ENCODE measurements at places on chromosomes 3 and 15. TPM values are rescaled to one million over a fixed set of nuclear protein-coding genes. Genes with fewer than 3 reads are reported as not detected.

- no peak overlapping the region for H3K27ac ChIP-seq
- H3K27me3 ChIP-seq: no peaks in the 10 kb centered on the region
- H3K36me3 ChIP-seq: no peaks in the 10 kb centered on the region
- no peak for DNase-seq
These were observed 36.9 kb upstream of the TRIM59 start for GRCh38 chr3:160486459-160486869.

DNA sequence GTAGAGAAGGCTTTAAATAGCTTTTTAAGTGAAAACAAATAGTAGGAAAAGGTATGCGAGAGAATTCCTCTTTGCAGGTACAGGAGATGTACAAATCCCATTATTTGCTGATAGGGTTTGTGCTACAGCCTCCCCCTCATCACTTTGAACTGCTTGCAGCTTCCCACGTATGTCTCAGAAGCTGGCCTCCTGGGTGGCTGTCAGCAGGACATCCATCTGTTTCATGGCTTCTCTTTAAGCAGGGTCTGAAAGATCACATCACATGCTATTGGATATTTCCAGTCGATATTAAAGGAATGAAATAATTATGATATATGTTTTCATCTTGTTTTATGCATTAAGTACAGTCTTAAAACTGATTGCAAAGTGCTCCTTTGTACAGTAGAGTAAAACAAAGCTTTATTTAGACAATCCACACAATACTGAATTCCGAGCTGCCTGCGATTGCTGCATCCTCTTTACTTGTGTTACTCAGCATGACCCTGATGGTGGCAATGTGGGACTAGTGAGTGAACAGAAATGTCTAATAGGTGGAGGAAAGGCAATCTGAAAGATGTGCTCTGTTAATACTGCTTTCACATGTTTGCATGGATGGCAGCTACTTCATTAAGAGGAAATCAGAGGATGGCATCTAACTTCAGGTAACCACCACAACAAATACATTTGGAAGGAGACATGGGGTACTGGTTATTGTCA lies 930.6 kb upstream of the SEMA6D start:
- H3K4me3 ChIP-seq: no peak overlapping the region
- no peak for DNase-seq
- no peaks in the 10 kb centered on the region for H3K36me3 ChIP-seq
- no peak overlapping the region for H3K27ac ChIP-seq
- no peaks in the 10 kb centered on the region for H3K27me3 ChIP-seq
- no peaks in the 10 kb centered on the region for H3K4me1 ChIP-seq

DNA sequence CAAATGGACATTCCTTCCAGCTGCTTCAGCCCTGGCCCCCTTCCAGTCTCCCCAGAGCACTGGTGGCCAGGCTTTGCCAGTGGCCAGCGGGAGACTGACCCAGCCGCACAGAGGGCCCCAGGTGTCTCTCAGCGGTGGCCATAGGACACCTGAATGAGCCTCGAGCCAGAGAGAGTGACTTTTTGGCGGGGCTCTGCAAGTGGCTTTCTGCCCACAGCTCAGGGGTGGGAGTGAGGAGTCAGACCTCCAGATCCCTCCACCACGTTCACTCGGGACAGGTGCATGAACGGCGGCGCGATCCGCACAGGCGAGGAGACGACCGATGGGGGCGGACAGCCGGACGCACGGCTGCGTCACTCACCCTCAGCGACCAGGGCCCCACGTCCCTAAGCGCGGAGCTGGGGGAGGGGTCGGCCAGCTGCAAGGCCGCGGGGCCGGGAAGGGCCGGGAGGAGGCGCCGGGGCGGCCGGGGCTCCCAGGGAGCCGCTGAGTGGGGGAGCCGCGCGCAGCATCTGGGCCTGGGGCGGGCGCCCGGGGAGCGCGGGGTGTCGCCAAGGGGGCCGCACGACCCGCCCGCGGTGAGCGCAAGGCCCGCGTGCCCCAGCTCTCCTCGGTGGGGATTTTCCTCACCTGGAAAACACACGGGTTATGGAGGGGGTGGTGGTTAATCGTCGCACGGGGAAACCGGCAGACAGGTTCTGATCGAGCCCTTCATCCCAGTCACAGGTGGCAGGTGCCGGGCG lies 57.1 kb downstream of the BDH1 start:
- H3K4me3 ChIP-seq: no peak overlapping the region
- no peak overlapping the region for H3K27ac ChIP-seq
- H3K4me1 ChIP-seq: peaks cover 46% of the 10 kb centered on the region
- DNase-seq: no peak
- no peaks in the 10 kb centered on the region for H3K36me3 ChIP-seq

GRCh38 chr15:60912984-60913697 lies 316.0 kb downstream of the RORA start:
- no peak overlapping the region for H3K4me3 ChIP-seq
- H3K36me3 ChIP-seq: no peaks in the 10 kb centered on the region
- H3K4me1 ChIP-seq: peaks cover 3% of the 10 kb centered on the region
- H3K27ac ChIP-seq: no peak overlapping the region

Gene IGSF11
- total RNA-seq: not detected

Gene FOXB1
- total RNA-seq: not detected

GRCh38 chr3:168213920-168214319 lies 118.2 kb upstream of the GOLIM4 start:
- H3K36me3 ChIP-seq: no peaks in the 10 kb centered on the region
- H3K27me3 ChIP-seq: no peaks in the 10 kb centered on the region
- no peak overlapping the region for H3K27ac ChIP-seq
- peaks cover 3% of the 10 kb centered on the region for H3K4me1 ChIP-seq
- no peak overlapping the region for H3K4me3 ChIP-seq

- no peaks in the 10 kb centered on the region for H3K4me1 ChIP-seq
- H3K36me3 ChIP-seq: no peaks in the 10 kb centered on the region
- H3K4me3 ChIP-seq: no peak overlapping the region
- no peaks in the 10 kb centered on the region for H3K27me3 ChIP-seq
- no peak overlapping the region for H3K27ac ChIP-seq
- no peak for DNase-seq
These were observed 672.7 kb upstream of the NAALADL2 start for GRCh38 chr3:174186377-174186989.

Gene CPEB1
- 0.66 TPM for total RNA-seq

- H3K27ac ChIP-seq: no peak overlapping the region
- no peak overlapping the region for H3K4me3 ChIP-seq
- no peaks in the 10 kb centered on the region for H3K4me1 ChIP-seq
- H3K36me3 ChIP-seq: no peaks in the 10 kb centered on the region
These were observed 563.4 kb upstream of the DPPA4 start for GRCh38 chr3:109900783-109901182.

GRCh38 chr3:77271306-77271705 lies 231.4 kb downstream of the ROBO2 start:
- no peak overlapping the region for H3K4me3 ChIP-seq
- no peaks in the 10 kb centered on the region for H3K27me3 ChIP-seq
- no peaks in the 10 kb centered on the region for H3K4me1 ChIP-seq
- no peak overlapping the region for H3K27ac ChIP-seq
- H3K36me3 ChIP-seq: no peaks in the 10 kb centered on the region

- peaks cover 10% of the 10 kb centered on the region for H3K36me3 ChIP-seq
- no peak overlapping the region for H3K27ac ChIP-seq
- H3K4me1 ChIP-seq: no peaks in the 10 kb centered on the region
- no peaks in the 10 kb centered on the region for H3K27me3 ChIP-seq
- H3K4me3 ChIP-seq: no peak overlapping the region
These were observed 16.5 kb downstream of the ANXA2 start for GRCh38 chr15:60381148-60381788.

GRCh38 chr15:38049891-38050290 lies 115.5 kb downstream of the TMCO5A start:
- DNase-seq: no peak
- H3K4me3 ChIP-seq: no peak overlapping the region
- H3K4me1 ChIP-seq: no peaks in the 10 kb centered on the region
- H3K36me3 ChIP-seq: no peaks in the 10 kb centered on the region
- no peak overlapping the region for H3K27ac ChIP-seq
- no peaks in the 10 kb centered on the region for H3K27me3 ChIP-seq

All from GM12878 (cell line).